Caki2 (cell line): ENCODE measurements at places on chromosomes 16 and 17.
A peak's percentile ranks its signal among the peaks of the same experiment; 100 is the strongest.

GRCh38 chr17:79469646-79470045, 141.2 kb downstream of the RBFOX3 start:
- DNase-seq = no peak

DNA sequence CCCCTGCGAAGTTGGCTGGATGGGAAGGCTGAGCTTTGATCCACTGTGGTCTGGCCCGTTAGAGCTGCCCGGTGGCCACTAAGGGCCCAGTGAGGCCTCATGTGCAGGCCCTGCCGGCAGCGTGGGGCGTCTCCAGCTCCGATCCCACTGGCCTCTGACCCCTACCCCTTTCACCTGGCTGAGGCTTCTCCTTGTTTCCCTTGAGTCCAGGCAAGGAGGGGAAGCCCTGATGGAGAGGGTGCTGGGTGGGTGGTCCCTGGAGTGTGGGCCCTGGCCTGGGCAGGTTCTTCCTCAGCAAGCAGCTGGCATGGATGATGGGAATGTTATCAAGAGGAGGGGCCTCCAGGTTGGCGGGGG, 356.8 kb downstream of the SEC14L1 start:
- no peak for DNase-seq

DNA sequence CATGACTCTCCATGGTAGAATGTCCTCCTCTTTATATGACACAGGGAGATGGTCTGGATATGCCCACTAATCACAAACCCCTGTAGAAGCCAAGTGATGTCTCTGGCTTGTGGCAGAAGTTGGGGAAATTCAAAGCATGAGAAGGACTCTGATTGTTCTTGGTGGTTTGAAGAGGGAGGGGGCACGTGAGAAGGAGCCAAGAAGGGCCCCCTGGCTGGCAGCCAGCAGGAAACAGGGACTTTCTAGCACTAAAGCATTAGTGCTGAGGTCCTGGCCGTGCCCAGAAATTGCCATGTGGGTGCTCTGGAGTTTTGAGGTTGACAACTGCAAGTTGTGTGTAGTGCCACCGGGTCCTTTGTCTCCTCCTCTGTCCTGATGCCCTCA, 199.9 kb downstream of the LGALS9B start:
- DNase-seq = no peak

GRCh38 chr16:23274968-23275367, 27.1 kb upstream of the SCNN1B start:
- DNase-seq = peak; percentile 49
